Activated effector memory CD4-positive, alpha-beta T cell treated with Interleukin-2 at 50 U/mL for 16 hours (primary cell): ENCODE measurements at places on chromosomes 4 and X.

DNA sequence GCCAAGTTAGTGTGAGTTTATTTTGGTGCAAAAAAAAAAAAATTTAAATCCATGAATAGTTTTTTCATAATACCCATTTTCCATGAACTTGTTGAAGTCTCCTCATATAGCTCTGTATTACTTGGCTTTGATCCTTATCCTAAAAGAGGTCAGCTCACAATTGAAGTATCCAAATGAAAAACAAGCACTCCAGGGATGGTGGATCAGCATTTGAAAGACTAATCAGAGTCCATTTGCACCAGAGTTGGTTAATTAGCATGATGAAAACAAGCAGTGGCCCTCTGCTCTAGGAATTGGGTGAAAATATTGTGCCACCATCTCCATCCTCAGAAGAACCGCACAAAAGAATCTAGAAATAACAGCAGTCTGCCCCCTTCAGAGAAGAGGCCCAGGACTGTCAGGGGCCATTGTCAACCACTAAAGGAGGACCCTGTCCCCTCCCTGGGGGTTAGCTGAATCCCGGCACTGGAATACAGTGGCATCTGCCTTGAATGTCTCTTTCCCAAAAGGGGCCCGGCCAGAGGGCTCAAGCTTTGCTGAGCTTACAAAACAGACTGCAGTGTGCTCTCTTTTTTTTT, 24.7 kb downstream of the SH3KBP1 start:
- DNase-seq, result no peak

- no peak for DNase-seq
Observed at GRCh38 chrX:11750694-11751093, 7.3 kb upstream of the MSL3 start.

DNA sequence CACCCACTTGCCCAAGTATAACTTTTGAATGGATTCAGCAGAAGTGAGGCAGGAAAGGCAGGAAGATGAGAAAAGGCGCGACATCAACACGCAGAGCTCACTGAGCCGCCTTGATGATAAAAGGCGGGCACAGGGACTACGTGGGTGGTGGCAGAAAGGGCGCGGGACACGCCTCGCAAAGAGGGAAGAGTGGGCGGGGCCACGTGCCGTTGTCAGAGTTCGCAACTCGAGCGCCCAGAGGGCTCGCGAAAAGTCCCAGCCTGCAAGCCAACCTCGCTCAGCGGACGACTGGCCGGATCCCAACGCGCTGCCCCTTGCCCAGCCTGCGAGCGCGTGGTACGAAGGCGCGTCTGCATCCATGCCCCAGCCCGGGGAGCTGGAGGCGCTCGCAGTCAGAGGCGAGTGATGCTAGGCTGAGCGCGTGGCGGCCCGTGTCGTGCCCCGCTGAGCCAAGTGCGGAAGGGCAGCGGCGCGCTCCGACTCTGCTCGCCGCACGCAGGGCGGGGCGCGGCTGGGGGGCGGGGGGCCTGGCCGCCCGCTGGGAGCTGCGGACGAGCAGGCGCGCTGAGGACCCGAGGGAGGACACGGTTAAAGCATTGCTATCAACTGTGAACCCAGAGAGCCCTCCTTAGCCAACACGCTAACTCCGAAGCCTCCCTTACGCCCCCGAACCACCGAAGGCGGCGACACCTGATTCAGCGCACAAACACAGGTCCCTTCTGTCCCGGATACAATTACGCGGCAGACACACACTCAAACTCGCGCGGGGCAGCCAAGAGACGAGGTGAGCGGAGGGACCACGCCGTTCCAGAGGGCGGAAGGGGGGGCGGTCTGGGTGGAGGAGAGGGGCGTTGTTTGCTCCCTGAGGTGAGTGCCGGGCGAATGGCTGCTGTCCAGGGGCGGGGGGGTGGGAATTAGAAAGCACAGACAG, at the start of gene UGT8:
TSS of gene UGT8 (plus strand) at position 617 of the 931 bp plus-strand sequence. CDS start 24,074 bp downstream, outside the sequence.
- DNase-seq, result no peak

GRCh38 chr4:76585272-76585671, 150.2 kb downstream of the SHROOM3 start:
- no peak for DNase-seq

GRCh38 chr4:139817657-139818452, 152.2 kb downstream of the MGST2 start:
- DNase-seq, result no peak
